ENCODE measurements at places on chromosomes 2 and 18. TPM values are rescaled to one million over a fixed set of nuclear protein-coding genes. Genes with fewer than 3 reads are reported as not detected.

KIAA2012 gene
- not detected for total RNA-seq

ADAM23 gene
- total RNA-seq: 0.78 TPM

ACTR2 gene
- total RNA-seq: 218 TPM

UGT1A5 gene
- 21.3 TPM for total RNA-seq

DTNA gene
- 55.7 TPM for total RNA-seq

SP9 gene
- total RNA-seq: 0.81 TPM

EGR4 gene
- not detected for total RNA-seq

ST8SIA3 gene
- total RNA-seq: not detected

IHH gene
- total RNA-seq: not detected

GAL3ST2 gene
- total RNA-seq: 0.47 TPM

PRSS56 gene
- total RNA-seq: not detected

LONRF2 gene
- 3.6 TPM for total RNA-seq

BUB1 gene
- 1.4 TPM for total RNA-seq

MYOM1 gene
- 9.7 TPM for total RNA-seq

DUSP19 gene
- 7.0 TPM for total RNA-seq

UGT1A4 gene
- total RNA-seq: 23.2 TPM

SMAD2 gene
- total RNA-seq: 128 TPM

AKAIN1 gene
- not detected for total RNA-seq

BBS5 gene
- total RNA-seq: 18.8 TPM

COLEC11 gene
- total RNA-seq: 2.4 TPM

SPDYA gene
- 2.5 TPM for total RNA-seq

ABCG5 gene
- not detected for total RNA-seq

PARD3B gene
- total RNA-seq: 31.4 TPM

MARCHF4 gene
- not detected for total RNA-seq

TUBA3E gene
- total RNA-seq: not detected
